D341Med (cell line): ENCODE measurements at places on chromosomes 11 and 22.

DNA sequence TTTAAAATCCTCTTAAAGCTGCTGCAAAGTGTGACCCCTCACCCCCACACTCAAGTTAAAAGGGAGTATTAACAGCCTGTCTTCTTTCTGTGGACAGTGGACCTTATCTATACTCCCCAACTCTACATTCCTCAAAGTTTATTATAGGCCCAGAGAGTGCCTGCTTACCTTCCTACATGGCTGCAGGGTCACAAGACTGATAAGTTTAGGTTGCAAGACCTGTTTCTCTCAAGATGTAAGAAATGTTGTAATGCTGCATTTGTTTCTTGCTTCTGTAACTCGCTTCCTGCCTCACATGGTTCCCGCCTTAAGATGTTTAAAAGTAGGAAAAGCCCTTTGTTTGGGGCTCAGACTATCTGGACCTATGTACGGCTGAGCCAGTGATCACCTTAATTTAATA is 10.1 kb upstream of the NXPE1 start:
- no peak for DNase-seq

GRCh38 chr22:17336061-17336460 is 33.2 kb upstream of the CECR2 start:
- DNase-seq: no peak

GRCh38 chr22:24595228-24595627 is 2.4 kb upstream of the LRRC75B start:
- no peak for DNase-seq

DNA sequence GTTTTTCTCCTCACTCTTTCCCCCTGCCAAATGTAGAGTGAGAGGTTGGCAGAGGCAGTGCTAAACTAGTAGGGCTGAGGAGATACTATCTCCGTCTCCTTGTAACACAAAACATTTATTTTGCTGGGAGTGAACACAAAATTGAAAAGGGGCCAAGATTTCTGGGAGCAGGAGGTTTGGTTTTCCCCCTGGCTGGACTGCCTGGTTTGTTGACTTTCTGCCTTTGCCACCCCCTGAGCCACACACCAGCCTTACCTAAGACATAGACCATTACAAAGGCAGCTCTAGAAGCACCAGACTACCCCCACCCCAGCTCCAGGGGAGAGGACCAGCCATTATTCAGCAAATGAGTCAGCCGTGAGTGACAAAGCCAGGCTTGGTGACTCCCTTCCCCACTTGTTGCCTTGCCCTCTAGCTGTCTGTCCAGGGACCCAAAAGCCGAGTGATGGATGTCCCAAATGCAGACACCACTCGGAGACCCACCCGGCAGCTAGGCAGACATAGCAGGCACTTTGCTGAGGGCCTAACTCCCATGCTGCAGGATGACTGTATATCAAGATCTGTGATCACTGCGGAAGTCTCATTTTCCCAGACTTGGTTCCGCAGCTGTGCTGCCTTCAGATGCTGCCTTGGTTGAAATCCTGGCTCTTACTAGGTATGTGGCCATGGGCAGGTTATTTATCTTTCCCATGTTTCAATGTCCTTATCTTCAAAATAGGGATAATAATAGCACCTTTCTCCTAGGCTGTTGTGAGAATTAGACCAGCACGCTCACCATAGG is 17.7 kb upstream of the CDON start:
- DNase-seq: no peak

DNA sequence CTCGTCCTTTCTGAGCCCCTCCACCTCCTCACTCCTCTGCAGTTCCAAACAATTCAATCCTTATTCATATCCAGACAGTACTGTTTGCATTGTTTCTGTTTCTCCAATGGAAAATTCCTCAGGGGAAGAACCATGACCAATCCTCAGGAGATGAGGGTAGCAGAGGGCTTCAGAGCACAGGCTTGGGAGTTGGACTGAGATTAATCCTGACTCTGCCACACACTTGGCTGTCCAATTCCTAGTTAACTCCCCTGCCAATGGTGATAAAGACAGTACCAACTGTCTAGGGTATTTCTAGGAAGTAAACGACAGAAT is 58.0 kb downstream of the MICAL3 start:
- no peak for DNase-seq

DNA sequence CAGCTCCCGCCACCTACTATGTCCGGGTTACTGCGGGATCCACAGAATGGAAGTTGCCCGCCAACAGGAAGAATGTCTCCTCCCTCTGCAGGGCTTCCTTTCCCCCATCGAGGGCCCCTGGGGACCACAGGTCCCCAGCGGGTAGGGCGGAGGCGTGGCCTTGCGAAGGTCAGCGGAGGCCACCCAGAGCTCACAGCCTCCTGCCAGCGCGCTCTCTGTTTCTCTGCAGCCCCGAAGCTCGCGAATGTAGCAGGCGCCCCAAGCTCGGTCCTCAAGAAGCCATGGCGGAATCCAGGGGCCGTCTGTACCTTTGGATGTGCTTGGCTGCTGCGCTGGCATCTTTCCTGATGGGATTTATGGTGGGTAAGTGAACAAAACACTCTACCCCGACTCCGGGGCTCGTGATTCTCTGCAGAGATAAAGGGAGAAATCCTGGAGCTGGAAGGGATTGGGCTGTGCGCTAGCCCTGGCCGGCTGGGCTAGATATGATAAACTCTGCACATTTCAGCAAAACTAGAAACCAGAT is at the start of gene NAALAD2:
TSS of gene NAALAD2 (plus strand) at position 186 of the 526 bp plus-strand sequence. CDS start at position 282, 96 bp downstream.
- DNase-seq: peak; percentile 74
